ENCODE measurements at places on chromosomes 1 and 21.

DNA sequence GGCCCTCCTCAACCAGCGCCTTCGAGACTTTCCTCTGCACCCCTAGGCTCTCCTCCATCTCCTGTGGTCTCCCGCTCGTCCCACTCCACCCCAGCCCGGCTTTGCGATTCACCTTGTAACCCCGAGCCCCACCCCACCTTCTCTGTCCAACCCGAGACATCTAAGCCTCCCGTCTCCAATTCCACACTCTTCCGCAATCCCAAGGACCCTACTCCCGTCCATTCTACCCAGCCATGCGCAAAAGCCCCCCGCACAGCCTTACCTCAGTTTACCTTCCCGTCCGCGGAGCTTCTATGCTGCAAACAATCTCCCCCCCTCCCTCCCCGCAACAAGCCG, 174 bp downstream of the SH3BP5L start:
- no peak for DNase-seq

DNA sequence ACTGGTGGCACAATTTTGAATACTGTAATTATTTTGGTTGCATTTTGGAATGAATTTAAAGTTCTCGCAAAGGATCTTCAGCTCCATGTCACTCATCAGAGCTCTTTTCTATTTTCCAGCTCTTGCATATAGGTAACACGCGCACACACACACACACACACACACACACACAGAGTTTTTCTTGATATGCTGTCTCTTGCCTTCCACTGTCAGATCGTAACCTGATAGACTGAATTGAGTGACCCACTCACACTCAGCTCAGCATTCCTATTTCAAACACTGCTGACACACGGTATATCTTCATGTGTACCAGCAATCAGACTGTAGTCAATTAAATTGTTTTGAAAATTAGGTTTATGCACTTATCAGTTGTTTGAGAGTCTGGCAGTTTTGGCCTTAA, 214.1 kb downstream of the PBX1 start:
- DNase-seq, result no peak

GRCh38 chr1:228648647-228649383, 86.5 kb upstream of the RHOU start:
- DNase-seq, result no peak

GRCh38 chr1:160975026-160975425, 20.4 kb upstream of the ITLN2 start:
- no peak for DNase-seq

DNA sequence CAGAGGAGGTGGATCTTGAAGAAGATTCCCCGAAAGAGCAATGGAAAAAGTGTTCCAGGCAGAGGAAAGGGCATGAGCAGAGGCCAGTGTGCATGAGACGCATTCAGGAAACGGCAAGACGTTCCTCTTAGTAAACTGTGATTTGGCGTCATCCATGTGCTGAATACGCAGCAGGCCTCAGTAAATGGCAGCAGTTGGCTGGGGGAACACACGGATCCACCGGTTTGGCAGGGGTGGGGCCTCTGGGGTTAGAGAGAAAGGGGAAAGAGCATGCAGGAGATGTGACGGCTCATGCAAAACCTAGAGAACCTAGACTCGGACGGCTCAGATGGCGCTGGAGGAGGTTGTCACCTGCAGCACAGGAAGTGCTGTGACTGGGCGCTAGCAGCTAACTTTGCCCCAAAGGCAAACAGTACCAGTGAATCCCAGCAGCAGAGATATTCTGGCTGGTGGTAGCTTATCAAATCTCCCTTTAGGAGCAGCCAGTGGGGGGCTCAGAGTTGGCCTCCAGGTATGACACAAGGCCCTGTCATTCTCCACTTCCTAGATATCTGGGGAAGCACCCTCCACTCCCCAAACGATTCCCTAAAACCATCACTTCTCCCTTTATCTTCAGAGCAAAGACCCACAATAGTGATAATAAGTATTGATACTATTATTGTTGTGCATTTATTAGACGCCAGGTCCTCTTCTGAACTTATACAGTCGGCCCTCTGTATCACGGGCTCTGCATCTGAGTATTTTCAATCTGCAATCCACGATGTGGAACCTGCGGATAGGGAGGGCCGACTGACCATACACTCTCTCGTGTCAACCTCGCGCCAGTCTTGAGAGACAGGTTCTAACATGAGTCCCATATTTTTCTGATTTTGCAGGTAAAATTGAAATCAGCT, 7.6 kb downstream of the LAPTM5 start:
- no peak for DNase-seq

DNA sequence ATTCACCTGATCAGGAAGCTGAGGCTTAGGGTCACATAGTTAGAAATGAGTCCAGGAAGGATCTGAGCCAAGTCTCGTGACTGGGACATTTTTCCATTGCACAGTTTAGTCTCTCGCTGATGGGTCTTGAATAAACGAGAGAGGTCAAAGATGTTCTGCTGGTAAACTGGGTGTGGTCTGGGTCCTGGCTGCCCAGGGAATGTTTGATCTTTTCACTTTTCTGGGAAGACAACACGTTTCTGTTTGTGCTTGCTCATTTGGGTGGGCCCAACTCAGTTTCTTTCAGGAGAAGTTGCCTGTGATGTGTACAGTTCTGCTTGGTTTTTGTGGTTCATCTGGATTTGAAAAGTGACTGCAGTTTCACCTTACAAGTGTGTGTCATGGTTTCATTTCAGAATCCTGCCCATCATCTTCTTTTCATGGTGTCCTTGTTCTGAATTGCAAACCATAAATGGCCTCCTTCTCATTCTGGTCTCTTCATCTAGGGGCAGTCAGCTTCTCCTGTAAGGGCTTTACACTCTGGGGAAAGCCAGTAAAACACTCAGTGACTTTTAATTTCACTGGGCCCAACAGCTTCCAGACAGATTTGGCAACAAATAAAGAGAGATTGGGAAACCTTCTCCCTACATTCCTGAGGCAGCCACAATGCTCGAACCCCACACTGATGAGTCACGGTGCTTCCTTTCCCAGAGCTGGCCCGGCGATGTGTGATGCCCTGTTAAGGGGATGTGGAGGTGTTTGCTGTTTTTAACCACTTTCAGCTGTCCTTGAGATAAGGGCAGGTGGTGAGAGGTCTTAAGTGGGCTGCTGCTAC, 7.2 kb upstream of the TACSTD2 start:
- no peak for DNase-seq

- DNase-seq, result no peak
Measured at GRCh38 chr1:233114860-233115259, 164.4 kb downstream of the NTPCR start.

- DNase-seq, result no peak
Measured at GRCh38 chr21:37821786-37822450, 94.3 kb downstream of the KCNJ6 start.

GRCh38 chr1:244241438-244241837, 190.4 kb downstream of the ZBTB18 start:
- DNase-seq, result no peak

- peak; percentile 52 for DNase-seq
Measured at GRCh38 chr1:153395776-153396175, 4.9 kb upstream of the S100A8 start.

- DNase-seq, result no peak
Measured at GRCh38 chr1:183363972-183364371, 54.2 kb downstream of the NMNAT2 start.

DNA sequence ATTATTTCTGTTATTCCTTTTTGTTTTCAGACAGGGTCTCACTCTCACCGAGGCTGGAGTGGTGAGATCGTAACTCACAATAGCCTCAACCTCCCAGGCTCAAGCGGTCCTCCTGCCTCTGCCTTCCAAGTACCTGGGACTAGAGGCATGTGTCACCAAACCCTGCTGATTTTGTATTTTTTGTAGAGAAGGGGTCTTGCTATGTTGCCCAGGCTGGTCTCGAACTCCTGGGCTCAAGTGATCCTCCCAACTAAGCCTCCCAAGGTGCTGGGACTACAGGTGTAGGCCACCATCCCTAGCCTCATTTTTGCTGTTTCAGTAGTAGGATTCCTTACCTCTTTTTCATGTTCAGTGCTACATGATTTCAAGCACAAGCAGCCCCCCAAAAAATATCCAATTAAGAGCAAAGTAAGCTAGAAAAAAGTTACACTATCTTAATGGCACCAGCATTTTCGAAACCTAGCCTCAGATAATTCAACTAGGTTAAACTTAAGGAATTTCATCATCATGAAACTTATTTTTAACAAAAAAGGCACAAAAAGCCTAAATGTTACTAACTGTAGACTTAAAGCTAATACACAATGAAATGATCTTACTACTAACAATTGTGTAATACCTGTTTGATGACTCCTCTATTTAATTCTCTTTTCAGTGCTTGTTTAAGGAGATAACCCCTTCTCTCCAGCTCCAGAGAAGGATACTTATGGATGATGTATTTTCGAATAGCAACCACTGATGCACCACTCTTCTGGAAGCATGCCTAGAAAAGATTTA, 16.6 kb downstream of the HP1BP3 start:
- DNase-seq, result no peak
